ENCODE measurements at places on chromosomes 3 and 15.

- DNase-seq, result no peak
These were observed 5.9 kb upstream of the ADGRG7 start for GRCh38 chr3:100603469-100603868.

DNA sequence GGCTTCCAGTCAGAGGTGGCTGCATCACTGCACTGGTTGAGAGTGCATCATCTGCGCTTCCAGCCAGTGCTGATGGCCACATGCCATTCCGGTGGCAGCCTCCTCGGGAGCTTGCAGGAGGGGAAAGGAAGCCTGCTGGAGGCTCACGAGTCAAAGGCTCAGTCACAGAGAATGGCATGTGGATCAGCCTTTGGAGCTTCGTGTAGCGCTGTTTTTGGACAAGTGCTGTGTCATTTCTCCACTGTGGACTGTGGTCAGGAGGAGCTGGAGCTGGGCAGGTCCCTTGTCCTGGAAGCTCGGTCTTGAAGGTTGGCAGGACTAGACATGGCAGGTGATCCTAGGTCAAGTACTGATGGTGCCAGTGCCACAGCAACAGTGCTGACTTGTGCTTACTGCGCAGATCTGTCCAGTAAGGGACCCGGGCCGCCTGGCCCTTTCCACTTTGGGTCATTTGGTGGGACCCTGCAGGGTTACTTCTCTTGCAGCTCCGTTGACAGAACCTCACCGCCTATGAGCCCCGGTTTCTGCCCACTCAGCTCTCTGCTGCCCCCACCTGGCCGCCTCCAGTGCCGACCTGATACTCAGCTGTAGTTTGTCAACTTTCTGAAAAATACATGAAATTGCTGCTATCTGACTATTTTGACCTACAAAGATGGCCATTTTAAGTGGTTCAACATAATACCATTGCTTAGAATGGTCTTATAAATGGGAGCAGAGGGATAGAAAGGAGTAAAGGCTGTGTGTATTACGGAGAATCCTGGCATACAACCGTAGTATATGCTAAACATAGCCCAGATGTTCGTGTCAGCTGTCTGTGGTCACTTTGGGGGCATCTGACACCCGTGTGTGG lies 27.6 kb upstream of the TRPM1 start:
- no peak for DNase-seq

GRCh38 chr15:29092376-29093064 lies 177.1 kb downstream of the NSMCE3 start:
- peak; percentile 62 for DNase-seq

DNA sequence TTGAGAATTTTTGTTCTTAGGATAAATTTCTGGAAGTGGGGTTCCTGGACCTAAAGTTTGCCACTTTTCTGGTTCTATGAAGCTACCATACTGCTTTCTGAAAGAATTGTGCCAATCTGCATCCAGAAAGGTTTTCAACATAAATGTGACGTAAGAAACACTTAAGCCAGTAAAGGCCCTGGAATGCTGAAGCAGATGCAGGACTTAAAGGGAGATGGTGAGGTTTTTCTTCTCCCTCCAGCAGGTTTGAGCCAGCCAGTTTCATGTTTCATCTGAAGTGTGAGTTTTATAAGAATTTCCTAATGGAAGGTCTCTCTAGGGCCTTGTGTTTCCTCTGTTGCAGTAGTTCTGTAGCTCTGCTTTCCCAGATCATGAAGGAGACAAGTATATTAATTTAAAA lies 33.1 kb downstream of the ZNF592 start:
- no peak for DNase-seq

DNA sequence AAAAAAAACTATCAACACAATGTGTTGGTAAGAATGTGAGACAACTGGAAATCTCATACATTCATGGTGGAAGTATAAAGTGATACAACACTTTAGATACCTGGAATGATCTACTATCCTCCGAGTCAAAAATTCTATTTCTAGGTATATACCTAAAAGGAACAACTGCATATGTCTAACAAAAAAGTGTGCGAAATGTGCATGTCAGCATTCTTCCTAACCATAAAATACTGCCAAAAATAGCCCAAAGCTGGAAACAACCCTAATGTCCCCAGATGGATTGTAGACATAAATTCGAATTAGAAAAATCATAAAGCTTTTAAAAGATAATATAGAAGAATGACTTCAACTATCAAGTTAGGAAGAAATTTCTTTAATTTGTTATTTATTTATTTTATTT lies 51.2 kb upstream of the FGF12 start:
- DNase-seq, result no peak

DNA sequence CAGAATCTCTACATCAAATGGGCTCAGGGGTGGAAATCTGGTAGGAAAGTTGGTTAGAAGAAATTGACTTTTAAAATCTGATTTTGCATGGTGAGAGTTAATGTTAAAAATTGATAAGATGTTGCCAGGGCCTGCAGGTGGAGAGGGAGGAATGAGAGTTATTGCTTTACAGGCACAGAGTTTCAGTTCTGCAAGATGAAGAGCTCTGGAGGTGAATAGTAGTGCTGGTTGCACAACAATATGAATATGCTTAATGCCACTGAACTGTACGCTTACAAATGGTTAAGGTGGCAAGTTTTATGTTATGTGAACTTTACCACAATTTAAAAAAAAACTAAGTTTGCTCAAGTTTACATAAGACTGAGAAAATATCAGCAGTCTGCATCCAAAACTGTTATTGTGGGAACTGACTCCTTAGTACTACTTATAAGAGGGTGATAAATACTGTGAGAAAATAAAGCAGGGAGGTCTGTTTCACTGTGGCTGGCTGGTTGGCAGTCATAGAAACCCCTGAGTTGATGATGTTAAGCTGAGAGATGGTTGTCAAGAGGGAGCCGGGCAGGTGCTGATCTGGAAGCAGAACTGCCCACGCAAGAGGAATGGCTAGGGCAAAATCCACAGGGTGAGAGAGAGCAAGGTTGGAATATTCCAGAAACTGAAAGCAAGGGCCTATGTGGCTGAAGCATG lies 144.9 kb downstream of the EDEM1 start:
- DNase-seq, result no peak

- no peak for DNase-seq
These were observed 65.8 kb downstream of the CTNNB1 start for GRCh38 chr3:41265011-41265545.

GRCh38 chr3:155603302-155603701 lies 141.6 kb downstream of the PLCH1 start:
- no peak for DNase-seq

DNA sequence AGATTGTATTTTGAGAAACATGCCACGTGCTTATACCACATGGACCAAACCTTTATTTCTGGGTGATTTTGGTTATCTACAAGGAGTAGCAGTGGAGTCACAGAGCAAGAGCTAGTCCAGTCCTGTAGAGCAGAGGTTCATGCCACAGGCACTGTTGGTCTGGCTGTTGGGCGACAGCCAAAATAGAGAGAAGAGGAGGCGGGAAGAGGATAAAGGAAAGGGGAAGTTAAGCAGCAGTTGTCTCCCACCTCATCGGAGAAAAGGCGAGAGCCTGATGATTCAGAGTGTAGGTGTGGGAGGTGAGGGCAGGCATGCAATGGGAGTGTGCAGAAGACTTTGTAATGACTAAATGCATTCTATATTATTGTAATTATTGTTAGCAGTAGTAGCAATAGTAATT lies 237.5 kb upstream of the ROPN1 start:
- no peak for DNase-seq

DNA sequence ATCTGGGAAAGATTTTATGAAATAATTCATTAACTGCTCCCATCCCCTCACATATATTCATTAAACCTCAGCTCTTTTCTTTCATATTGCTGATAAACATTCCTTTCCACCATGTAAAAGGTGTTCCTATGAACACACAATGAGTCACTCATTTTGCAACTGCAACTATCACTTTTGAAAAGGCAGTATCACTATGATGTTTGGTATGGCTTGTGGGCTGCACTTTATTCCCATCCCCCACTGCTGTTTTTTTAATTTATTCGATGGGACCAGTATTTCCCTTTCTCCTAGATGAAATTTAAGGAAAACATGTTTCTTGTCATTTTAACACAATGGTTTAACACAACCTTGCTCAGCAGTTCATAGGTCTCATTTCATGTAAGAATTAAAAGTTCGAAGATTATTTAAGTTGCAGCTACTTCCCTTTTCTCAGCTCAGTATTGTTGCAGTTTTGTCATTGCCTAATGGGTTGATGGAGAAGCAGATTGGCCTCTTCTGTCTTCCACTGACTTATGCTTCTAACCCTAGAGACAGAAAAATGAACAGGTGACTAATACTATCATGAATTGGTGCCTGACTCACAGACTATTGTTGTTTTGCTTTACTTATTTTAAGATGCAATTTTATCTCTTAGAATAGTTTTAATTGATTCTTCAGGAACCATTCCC lies 280.3 kb downstream of the ZPLD1 start:
- no peak for DNase-seq

DNA sequence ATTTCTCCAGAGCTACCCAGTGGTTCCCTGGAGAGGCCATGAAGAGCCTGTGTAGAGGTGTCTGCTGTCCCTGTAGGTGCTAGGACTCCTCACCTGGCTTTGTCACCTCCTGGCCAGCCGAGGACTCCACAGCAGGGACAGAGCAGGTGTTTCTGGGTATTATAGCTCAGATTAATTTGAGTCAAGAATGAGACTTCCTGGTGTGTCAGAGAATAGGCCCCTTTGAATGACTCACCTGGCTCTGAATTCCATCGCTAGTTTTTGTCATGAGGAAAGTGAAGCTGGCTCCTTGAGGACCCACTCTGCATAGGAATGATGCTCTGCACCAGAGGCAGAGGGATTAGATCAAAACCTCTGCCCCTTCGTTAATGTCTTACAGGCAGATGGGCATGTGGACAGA lies 167.5 kb upstream of the TOPAZ1 start:
- DNase-seq, result no peak

- no peak for DNase-seq
These were observed 524.2 kb upstream of the LMCD1 start for GRCh38 chr3:7977245-7978086.

DNA sequence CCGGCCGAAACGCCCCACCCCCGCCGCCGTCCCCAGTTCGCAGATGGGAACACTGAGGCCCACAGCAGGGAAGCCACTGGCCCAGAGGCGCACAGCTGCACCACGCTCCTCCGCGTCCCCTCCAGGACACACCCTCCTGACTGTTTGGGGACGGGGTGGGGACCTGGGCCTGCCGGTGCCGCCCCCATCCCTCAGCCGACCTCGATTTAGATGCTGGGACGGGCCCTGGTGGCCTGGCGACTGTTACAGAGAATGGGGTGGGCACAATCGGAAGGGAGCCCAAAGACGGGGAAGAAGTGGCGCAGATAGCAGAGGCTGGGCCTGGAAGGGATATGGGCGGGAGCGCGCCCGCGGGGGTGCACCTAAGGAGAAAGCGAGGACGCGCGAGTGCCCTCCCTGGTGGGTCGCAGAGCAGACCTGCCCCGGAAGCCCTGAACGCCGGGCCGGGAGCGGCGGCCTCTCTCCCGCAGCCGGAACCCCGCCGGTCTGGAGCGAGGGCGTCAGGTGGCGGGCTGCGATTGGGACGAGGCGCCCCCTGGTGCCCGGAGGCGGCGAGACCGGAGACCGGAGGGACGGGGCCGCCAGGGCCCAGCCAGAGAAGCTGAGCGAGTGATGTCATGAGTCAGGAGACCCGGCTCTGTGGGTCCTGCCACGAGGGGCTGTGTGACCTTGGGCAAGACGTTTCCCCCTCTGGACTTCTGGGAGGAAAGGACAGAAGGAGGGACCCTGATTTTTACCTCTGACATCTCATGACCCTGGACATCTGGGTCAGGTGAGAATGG lies 78.4 kb downstream of the IQSEC1 start:
- DNase-seq, result no peak

DNA sequence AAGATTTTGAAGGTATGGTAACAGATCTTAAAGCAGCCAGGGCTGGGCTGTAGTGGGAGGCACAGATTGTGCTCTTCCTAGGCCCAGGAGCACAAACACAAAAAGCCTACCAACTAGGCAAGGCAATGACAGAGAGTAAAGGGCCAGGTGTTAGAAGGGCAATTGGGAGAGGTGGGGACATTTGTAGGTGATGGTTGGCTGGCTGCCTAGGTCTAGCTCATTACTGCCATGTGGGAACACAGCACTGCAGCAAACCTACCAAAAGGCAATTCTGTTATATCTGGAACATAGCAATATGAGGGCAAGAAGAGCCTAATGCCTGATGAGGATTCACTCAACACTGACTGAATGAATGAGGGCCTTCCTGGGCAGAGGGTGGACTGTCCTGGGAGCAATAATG lies 30.4 kb downstream of the ARHGEF3 start:
- no peak for DNase-seq

- DNase-seq, result no peak
These were observed 13.7 kb downstream of the PXK start for GRCh38 chr3:58346368-58346767.

DNA sequence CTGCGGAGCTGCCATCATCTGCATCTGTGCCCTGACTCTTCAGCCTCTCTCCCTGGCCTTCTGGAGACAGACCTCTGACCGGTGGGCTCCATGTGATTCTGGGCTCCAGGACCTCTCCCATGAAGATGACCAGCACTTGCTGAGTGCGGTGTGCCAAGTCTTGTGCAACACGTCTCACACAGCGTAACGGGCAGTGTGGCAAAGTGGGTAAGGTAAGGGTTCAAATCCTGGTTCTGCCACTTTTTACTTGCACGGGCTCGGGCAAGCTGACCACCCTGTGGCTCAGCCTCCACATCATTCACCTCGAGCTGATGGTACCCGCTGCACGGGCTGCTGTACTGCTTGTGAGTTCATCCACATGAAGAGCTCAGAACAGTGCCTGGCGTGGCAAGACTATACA lies 6.5 kb upstream of the SYNM start:
- peak; percentile 80 for DNase-seq

DNA sequence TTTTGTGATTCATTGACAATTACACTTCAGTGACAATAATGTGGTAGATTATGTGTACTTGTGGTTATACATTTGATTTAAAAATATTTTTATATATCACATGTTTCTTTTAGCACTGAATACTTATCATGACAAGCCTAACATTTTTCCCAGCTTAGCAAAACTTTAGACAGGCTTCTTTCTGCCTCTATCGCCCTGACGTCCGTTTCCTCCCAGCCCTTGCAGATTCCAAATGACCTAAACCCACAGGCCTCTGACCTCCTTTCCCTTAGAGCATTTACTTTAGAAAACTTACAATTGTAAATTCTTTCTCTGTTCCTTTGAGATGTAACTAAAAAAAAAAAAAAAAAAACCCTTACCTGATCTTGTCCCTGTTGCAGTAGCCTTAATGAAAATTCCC lies 326.1 kb downstream of the UNC13C start:
- no peak for DNase-seq

- no peak for DNase-seq
These were observed 16.8 kb downstream of the LPP start for GRCh38 chr3:188170461-188171459.

- DNase-seq, result peak; percentile 94
These were observed 26.8 kb upstream of the SEMA4B start for GRCh38 chr15:90174140-90174875.

Measured in chondrocyte (in vitro differentiated cells).